ENCODE measurements at places on chromosomes 11 and 22.

DNA sequence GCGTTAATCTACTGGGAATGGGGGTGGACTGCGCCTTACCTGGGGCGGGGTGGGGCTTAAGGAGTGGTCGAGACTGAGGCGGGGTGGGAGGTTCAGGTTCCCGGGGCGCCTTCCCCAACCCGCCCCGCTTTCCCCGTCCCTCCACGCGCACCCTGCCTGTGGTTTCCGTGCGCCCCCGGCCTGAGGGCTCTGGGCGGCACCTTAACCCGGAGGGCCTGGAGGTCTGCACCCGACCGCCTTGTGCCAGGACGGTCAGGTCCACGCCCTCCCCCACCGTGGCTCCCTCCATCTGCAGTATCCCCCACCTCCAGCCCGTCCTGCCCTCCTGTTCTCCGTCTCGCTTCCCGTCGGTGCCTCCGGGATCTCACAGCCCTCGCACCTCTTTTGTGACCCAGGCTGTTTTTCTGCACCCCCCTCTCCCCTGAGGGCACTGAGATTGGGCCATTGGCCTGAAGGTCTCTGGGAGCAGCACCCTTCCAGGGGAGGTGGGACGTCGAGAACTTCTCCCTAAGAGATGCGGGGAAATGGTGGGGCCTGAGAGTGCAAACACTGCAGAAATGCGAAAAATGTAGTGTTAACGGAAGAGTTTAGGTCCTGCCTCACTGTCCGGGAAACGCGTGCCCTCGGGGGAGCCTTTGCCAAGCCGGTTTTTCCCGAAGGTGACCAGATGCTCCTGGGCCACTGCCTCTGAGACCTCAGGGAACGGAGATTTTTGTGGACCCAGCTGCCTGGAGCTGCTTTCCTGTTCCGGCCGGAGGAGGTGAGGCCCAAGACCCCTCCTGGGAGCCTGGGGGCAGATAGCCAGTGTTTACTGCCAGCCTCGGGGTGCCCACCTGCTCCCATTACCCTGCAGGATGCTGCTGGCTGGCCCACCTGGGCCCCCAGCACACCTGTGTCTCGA, 1.2 kb upstream of the ASCL2 start:
- DNase-seq: no peak

GRCh38 chr11:57354699-57355098, 16.5 kb downstream of the P2RX3 start:
- DNase-seq: no peak

DNA sequence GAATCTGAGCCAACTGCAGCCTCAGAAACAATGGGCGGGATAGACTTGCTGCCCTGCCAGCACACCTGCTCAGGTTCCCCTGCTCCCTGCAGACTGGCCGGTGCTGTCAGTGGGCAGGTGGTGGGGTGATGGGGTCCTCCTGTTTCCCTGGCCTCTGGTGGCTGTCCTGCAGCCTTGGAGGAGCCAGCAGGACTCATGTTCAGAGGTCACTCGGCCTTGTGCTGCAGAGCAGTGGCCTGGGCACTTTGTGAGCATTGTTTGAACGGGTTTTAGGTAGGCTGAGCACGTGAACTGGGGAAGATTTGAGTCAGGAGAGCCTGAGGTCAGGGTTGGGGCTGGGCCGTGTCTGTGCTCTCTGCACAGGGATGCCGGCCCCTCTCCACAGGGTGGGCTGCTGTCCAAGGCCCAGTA, 17.6 kb downstream of the PPIL2 start:
- no peak for DNase-seq

- DNase-seq: no peak
Observed at GRCh38 chr11:22768281-22768680, 61.3 kb downstream of the SVIP start.

DNA sequence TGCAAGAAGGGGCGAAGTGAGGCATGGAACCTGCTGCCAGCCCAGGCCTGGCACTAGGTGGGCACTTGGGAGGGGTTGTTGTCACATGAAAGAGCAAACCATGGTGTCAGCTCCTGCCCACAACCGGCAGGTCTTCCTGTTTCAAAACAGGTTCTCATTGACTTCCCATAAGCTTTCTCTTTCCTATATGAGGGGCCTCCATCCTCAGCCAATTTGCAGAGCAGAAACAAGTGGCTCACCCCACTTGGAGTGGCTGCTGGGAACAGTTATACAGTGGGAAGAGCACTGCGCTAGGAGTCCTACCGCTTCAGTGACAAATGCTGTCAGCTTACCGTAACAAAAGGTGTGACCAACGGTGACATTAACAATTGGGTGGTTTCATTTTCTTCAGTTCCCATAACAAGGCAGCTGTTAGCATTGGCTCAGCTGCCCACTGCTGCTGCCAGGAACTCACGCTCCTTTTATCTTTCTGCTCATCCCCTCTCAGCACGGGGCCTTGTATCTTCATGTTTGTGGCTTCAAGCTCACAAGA, 10.2 kb upstream of the SSTR3 start:
- no peak for DNase-seq

DNA sequence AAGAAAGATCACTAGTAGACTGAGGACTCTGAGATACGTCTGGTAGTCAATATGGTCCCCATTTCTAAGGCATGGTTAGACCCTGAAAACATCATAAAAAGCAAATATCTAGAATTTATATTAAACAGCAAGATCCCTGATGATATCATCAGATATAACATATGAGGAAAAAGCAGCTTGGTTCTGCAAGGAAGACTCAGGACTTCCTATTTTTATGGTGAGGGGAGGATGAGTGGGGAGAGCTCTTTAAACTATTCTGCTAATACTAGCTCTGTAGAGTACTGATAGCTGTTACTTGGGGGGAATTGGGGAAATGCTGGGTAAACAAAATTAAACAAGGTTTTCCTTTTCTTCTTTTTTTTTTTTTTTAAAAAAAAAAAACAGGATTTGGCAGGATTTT, 235.8 kb downstream of the SWAP70 start:
- no peak for DNase-seq

DNA sequence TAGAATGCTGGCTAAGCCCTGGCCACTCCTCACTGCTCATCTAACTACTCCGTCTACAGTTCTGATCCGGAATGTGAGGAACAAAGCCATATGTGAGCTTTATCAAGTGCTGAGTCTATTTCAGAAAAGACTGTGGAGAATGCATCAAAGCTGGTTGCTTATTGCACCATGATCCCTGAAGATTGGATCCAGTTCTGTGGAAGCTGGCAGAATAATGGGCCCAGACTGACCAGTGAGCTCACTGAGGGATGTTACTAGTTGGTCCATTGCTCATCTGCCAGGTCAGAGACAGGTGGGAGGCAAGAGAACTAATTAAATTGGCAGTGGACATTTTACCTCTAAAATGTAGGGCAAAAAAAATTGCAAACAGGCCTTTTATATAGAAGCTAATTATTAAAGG, 681.3 kb downstream of the NTM start:
- DNase-seq: peak; percentile 86

DNA sequence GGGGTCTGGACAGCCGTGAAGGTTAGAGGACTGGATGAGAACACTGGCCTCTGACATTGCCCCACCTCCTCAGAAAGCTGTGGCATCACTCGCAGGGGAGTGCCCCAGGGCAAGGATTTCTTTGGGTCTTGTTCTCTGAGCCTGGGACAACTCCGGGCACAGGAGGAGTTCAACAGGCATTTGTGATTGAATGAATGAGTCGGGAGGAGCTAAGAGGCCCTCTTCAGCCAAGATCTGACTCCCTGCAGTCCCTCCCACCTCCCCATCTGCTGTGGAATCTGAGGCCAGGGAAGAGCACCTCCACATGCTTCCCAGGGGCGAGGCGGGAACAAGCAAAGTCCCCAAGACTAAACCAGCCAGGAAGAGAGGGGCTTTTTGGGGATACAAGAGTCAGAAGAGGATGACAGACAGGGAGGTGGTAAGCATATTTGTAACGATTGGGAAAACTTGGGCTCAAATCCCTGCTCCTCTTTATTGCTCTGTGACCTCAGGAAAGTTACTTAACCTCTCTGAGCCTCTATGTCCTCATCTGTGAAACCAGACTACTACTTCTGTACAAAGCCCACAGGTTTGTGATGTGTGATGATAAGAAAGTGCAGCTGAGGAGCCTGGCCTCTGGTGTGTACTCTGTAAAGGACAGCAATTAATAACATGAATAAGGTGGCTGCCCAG, 6.4 kb downstream of the TP53I11 start:
- peak; percentile 34 for DNase-seq

DNA sequence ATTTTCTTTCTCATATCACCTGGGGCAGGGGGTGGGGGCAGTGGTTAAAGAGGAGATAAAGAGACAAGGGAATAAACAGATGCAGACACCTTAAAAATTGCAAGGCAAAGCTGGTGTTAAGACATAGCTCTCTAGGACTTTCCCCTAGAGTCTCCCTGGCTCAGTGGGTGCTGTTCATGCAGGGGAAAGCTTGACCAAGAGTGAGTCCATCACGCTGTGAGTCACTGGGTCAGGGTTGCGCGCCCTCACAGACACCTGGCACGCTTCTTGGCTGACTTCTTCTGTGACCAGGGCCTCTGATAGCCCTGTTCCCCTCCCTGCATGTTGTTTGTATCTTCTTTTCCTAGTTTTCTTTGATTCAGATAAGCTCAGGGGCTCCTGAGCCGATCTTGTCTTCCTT, 31.9 kb downstream of the COMMD9 start:
- DNase-seq: no peak

- no peak for DNase-seq
Observed at GRCh38 chr11:8099291-8099899, 18.4 kb downstream of the TUB start.

GRCh38 chr22:32717337-32718240, 83.9 kb upstream of the TIMP3 start:
- no peak for DNase-seq

DNA sequence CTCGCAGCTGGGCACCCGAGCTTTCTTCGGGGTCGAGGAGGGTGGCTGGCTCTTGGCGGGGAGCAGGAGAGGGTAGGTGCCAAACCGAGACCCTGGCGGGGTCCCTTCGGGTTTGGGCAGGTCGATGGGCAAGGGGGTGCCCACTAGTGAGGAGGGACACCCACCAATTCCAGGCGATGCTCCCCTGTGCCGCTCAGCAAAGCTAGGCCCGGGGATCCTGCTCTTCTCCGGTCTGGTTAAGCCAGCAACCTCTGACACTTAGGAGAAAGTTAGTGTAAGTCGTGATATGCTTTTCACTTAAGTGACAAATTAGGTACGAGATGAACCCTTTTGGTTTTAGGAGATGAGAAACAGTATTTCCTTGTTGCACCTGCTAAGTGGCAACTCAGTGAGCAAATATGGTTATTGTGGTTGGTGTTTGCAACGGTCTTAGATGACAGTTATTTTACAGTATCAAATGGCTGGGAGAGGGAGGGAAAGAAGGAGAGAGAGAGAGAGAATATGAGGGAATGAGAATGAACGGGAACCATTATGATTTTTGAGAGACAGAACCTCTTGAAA, 565 bp downstream of the NUCB2 start:
- no peak for DNase-seq

GRCh38 chr11:2755071-2755470, 55.3 kb upstream of the KCNQ1OT1 start:
- no peak for DNase-seq

- DNase-seq: no peak
Observed at GRCh38 chr11:132445859-132446291, 1075.5 kb downstream of the NTM start.
